ENCODE measurements at places on chromosomes 7 and 10.

DNA sequence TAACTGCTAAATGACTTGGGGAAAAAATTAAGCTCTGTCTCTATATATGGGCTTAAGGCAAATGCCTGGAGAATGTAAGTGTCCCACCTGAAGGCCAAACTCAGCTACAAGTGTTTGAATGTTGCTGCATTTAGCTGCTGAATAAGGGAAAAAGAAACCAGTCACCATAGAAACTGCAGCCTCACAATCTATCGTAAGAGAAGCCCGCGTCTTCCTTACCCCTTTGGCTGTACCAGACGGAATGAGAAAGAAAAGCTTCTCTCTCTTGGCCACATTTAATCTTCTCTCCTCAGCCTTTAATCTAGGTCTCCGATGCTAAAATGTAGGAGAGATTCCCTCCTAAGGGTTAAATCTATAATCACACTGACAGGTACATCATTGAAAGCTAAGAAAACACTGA is 147.2 kb downstream of the SFMBT2 start:
- DNase-seq: no peak

GRCh38 chr10:11262494-11263345 is 245.0 kb downstream of the CELF2 start:
- no peak for DNase-seq

DNA sequence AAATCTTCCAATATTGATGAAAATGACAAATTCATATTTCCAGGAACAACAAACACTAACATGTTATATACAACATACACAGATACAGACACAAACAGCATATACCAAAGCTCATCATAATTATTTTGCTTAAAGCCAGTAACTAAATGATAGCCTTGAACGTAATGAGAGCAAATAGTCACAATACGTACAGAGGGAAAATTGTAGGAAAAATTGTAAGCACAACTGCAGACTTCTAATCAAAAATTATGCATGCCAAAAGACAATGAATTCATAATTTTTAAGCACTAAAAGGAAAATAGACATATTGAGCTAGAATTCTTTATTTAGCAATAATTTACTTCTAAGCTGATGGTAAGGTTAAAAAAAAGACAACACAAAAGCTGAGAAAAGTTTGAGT is 1466.9 kb upstream of the CELF2 start:
- no peak for DNase-seq

- DNase-seq: no peak
These were observed at the start of gene TRPV6 for GRCh38 chr7:142885311-142886230. TSS of gene TRPV6 (minus strand) at chr7:142885745.

- DNase-seq: peak; percentile 82
These were observed 350.0 kb downstream of the CRPPA start for GRCh38 chr7:16071246-16071857.

DNA sequence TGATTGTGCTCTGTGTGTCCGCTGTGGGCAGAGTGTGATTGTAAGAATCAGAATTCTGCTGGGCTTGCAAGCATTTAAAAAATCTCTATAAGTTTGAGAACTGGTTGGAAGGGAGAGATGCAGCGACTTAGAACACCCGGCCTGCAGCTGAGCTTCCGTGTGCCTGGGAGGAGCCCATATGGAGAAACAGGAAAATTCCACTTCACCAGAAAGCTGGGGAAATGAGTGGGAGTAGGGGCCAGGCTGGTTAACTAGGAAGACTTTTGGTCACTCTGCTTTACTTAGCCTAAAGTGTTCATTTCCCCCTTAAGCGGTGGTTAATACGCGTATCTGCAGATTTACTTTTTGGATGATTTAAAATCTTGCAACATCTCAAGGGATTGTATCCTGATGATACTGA is 72.2 kb downstream of the TCF7L2 start:
- no peak for DNase-seq

GRCh38 chr10:104502907-104503306 is 138.2 kb upstream of the SORCS3 start:
- no peak for DNase-seq
